T-helper 2 cell treated with Interferon-gamma antibody and Interleukin-4, amounts not matched to agents 5 μg/mL and 100 μg/mL, for 36 hours (primary cell): ENCODE measurements at places on chromosomes 5 and 9.

DNA sequence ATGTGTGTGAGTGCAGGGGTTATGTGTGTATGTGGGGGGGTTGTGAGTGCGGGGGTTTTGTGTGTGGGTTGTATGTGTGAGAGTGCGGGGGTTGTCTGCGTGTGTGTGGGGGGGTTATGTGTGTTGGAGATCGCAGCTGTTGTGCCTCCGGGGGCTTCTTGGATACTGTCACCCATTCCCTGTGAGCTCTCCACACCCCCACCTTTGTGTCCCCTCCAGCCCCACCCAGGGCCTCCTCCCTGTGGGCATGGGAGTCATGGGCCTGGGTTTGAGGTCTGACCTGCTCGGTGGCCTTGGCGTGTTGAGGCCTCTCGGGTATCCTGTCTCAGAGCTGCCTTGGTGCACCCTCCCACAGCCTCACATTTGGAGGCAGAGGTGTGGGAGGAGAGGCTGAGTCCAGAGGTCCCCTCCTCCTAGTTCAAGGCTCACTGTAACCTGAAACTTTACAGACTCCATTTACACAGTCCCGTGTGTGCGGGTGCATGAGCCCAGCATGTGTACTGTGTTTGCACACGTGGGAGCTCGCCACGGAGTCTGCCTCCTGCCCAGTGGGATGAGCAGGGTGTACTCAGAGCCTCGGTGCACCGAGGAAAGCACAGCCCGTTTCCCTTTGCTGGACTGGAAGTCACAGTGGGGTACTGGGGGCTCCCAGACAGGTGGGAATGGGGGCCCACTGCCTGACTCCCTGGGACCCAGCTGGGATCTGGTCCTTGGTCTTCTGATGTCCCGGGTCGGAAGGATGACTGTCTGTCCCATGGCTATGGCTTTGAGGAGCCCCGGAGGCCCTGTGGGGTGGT, 43.4 kb downstream of the RXRA start:
- no peak for DNase-seq

- no peak for DNase-seq
Measured at GRCh38 chr5:131150408-131150807, 14.6 kb downstream of the HINT1 start.

DNA sequence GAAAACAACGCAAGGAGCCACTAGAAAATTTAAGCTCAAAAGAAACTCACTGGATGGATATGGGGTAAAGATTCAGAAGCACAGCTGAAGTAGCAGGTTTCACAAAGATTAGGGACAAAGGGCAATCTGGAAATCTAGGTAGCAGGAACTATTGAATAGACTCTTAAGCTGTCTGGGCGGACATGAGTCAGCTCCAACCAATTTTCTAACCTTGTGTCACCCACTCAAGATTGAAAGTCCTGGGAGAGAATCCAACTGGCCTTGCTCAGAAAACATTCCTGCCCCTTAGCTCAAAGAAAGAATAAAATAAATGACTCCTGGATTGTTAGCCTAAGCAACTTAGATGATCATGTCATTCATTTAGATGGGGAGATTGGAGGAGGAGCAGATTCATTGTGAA, 69.2 kb downstream of the STK32A start:
- no peak for DNase-seq

- no peak for DNase-seq
Measured at GRCh38 chr5:108312258-108312657, 69.6 kb downstream of the FBXL17 start.

GRCh38 chr5:148697180-148697808, 43.0 kb upstream of the HTR4 start:
- no peak for DNase-seq

DNA sequence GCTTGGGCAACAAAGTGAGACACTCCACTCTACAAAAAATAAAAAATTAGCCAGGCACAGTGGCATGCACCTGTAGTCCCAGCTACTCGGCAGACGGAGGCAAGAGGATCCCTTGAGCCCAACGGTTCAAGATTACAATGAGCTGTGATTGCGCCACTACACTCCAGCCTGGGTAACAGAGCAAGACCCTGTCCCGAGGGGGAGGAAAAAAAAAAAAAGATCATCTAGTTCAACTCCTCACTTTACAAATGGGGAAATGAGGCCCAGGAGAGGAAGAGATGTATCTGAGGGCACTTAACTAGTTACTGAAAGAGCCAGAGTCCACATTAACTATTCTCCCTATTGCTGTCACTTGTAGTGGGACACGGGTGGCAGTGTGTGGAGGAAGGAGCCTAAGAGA, 13.8 kb downstream of the PDCL start:
- no peak for DNase-seq

DNA sequence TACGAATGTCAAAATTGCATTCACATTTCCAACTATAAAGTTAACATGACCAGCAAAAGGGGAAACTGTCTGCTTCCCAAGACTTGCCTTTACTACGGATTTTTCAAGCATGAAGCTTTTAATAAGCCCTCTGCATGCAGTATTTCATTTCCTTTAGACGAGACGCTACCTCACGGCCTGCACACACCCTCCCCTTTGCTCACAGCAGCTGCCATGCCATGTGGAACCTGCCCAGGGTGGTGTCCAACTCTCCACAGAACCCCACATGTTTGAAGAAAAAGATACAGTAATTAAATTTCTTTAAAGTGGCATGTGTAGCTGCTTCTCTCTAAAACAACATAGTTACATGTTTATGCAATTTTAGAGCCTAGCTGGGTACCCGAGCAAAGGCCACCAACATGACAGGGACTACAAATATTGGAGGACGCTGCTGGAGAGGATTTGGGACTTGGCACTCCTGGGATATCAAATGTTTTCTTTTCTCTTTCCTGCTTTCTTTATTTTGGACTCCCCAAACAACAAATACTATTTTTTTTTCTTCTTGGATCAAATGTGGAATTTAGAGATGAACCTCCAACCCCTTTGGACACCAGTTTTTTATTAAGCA, 256.9 kb upstream of the PCSK5 start:
- DNase-seq = no peak

- DNase-seq = no peak
Measured at GRCh38 chr5:146047396-146047795, 58.0 kb downstream of the PLAC8L1 start.

- no peak for DNase-seq
Measured at GRCh38 chr5:75574791-75575190, 36.5 kb upstream of the ANKDD1B start.

GRCh38 chr5:167576126-167576525, 715.3 kb upstream of the WWC1 start:
- no peak for DNase-seq

- no peak for DNase-seq
Measured at GRCh38 chr5:66307647-66308241, 163.6 kb downstream of the SREK1 start.

DNA sequence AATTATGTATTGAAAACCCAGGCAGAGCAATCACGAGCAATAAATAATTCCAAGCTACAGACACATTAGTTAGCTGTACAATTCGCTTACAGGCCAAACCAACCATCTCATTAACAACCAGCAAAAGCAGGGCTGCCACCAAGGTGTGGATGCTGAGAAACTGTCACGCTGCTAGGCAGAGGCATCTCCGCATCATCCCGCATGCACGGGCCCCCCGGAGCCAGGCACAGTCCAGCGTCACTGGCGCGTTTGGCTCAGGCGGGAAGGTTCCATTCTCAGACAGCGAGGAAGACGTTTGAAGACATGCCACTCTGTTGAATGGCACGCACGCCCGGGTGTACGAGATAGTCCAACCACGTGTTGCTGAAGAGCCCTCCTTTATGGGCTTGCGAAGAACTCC, 184.0 kb downstream of the OLFM1 start:
- no peak for DNase-seq

GRCh38 chr9:86078731-86079130, 20.6 kb downstream of the GOLM1 start:
- DNase-seq = no peak

- peak; percentile 10 for DNase-seq
Measured at GRCh38 chr9:132609829-132610228, 27.4 kb downstream of the BARHL1 start.

DNA sequence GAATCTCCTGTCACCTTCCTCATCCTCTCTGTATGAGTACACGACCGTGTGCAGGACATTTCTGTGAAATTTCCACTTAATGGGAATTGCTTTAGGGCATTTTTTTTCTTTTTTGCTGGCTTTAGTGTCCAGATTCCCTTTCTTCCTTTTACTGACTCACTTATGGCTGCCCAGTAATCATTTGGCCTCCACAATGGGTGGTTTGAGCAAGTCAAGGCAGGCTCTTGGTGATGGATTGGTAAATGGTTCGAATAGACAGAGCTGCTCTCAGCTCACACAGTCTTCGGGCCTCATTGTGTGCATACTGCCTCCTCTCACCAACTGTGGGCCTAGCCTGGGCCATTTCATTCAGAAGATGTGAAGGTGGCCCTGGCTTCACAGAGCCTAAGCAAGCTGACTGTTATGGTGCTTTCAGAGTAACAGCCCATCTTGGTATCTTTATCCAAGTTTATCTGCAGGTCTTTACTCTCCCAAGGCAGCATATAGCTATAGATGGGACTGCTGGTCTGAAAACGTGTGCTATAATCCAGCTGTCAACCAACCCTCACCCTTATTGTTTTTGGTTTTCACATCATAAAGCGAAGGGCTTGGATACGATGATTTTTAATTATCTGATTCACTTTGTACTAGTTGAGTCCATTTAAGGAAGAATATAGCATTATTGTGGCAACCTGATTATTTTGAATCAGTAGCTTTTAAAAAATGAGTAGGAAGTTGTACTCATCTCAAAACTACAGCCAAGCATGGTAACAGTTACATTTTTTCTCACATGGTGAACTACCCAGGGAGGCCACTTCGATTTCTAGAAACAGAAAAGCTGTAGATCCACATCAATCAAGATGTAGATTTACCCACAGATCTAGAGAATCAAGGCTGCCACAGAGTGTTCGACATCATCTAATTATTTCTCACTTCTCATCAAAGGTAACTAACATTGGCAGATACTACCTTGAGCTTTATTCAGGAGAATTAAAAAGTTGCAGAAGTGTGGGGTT, 50.4 kb upstream of the CKMT2 start:
- peak; percentile 11 for DNase-seq

- DNase-seq = no peak
Measured at GRCh38 chr5:109762821-109763220, 73.1 kb downstream of the MAN2A1 start.

DNA sequence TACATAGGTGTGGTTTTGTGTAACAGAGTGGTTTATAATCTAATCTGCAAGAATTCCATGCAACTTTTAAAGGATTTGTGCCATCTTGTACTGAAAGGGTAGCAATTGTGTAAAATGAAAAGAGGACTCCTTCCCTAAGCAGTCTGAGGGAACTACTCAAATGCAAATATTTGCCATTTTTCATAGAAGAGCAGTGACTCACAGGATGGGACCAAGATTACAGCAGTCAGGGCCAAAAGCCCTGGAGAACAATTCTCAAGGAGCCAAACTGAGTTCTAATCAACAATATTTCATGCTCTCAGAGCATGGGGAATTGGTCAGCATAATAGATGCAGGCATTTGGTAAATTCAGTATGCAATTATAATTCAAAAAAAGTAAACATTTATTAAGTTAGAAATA, 495.8 kb downstream of the CHSY3 start:
- DNase-seq = no peak

- DNase-seq = no peak
Measured at GRCh38 chr5:60710362-60710761, 10.4 kb upstream of the DEPDC1B start.

DNA sequence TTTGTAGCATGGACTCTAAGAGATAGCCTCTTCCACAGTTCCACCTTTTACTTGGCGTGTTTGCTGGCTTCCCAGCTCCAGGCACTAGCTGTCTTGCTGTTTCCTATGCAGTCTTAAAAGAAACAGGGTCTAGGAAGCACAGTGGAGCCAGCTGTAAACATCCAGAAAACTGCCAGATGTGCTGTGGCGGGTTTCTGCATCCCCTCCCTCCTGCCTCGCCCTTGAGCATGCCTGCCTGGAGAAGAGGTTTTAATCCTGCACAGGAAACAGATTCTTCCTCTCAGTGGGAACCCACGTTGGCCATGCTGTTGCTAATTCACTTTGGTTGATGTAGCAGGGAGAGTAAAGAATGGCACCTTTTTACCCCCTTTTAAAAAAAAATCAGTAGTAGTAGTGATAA, 121.3 kb downstream of the RPS23 start:
- no peak for DNase-seq

GRCh38 chr9:121901616-121902015, 191.5 kb downstream of the TTLL11 start:
- DNase-seq = no peak

DNA sequence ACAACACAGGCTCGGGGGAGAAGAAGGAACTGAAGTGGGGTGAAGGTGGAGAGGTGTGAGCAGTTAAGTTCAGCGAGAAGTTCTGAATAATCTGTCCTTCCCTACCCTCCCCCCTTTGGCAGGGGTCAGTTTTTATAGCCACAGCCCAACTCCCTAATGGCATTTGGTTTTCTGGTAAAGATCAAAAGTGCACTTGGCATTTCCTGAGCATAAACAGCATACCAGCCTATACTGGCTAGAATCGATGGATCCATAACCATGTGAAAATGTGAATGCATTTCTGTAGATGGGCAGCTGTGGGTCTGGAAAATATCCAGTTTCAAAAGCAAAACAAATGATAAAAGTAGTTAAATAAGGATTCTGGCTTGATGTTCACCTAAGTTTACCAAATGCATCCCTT, 410.9 kb downstream of the PLK2 start:
- DNase-seq = no peak

GRCh38 chr9:74496819-74497747, at the start of gene RORB:
RORB (plus strand) TSS chr9:74497335; CDS start chr9:74497977, 642 bp downstream.
- DNase-seq = peak; percentile 47

DNA sequence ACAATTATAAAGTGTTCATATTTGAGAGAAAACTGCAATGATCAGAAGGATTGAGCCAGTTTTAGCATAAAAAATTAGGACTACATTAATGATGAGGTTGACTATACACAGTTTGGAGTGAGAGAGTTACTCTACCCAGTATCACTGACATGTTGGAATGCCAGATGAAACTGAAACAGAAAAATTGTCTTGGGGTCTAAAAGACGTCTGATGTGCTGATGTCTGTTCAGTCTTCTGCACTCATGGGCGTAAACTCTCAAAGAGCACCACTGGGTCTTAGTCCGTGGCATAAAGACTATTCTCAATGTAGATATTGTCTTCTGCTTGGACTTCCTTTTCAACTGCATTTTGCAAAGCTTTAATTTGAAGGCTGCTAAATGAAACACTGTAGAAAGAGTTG, 29.5 kb downstream of the HAVCR1 start:
- no peak for DNase-seq

DNA sequence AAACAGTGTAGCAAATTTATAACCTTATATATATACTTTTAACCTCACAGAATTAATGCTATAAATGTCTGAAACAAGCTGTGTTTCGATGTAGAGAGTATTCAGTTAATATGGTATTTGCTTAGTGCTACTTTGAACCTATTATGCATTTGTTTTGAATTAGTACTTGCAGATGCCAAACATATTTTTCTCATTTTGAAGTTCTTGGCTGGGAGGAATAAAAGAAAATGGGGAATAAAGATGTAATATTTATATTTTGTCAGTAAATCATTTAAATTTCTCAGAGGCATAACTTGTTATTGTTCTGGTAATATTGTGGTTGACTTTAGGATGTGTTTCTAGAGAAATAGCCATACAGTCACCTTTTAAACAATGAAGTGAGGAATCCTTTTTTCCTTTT, 175.9 kb upstream of the IZUMO3 start:
- no peak for DNase-seq

- DNase-seq = no peak
Measured at GRCh38 chr5:14362491-14362890, 219.1 kb upstream of the OTULINL start.
